ENCODE measurements at places on chromosomes 16 and 17. TPM values are rescaled to one million over a fixed set of nuclear protein-coding genes. Genes with fewer than 3 reads are reported as not detected.

NAA38 gene
- total RNA-seq = 236 TPM

ALOX15B gene
- not detected for total RNA-seq

NOTUM gene
- 0.60 TPM for total RNA-seq

SLC5A10 gene
- 0.17 TPM for total RNA-seq

AURKB gene
- total RNA-seq = 166 TPM

SMIM36 gene
- not detected for total RNA-seq

CDRT15 gene
- total RNA-seq = not detected

HEXIM1 gene
- total RNA-seq = 54.8 TPM

SBK1 gene
- total RNA-seq = 0.38 TPM

NPW gene
- total RNA-seq = 1.5 TPM

STX8 gene
- 65.0 TPM for total RNA-seq

TLCD1 gene
- 46.7 TPM for total RNA-seq

GCGR gene
- 0.43 TPM for total RNA-seq

KRTAP4-1 gene
- total RNA-seq = 0.32 TPM

TMEM235 gene
- not detected for total RNA-seq

TBC1D3G gene
- not detected for total RNA-seq

SPNS2 gene
- 10.7 TPM for total RNA-seq

OR1A1 gene
- total RNA-seq = not detected

C16orf92 gene
- not detected for total RNA-seq

INTS2 gene
- 13.1 TPM for total RNA-seq

METRNL gene
- 21.0 TPM for total RNA-seq

ASPA gene
- total RNA-seq = not detected

TMEM98 gene
- 48.8 TPM for total RNA-seq

GRIN2A gene
- not detected for total RNA-seq

HSPB9 gene
- not detected for total RNA-seq

RNF166 gene
- 16.0 TPM for total RNA-seq

NPIPA3 gene
- 1.0 TPM for total RNA-seq

PDE6G gene
- total RNA-seq = 2.5 TPM

IGFBP4 gene
- 2,442 TPM for total RNA-seq

CDIPT gene
- total RNA-seq = 108 TPM

FBXL16 gene
- total RNA-seq = 2.6 TPM

CCL14 gene
- total RNA-seq = not detected

LRRC59 gene
- 233 TPM for total RNA-seq

CNGB1 gene
- total RNA-seq = 0.07 TPM

Measured in A549 treated with CpdA at 1 μM for 4 hours (cell line).